ENCODE measurements at places on chromosomes 7 and 10. TPM values are rescaled to one million over a fixed set of nuclear protein-coding genes. Genes with fewer than 3 reads are reported as not detected.

The CYP2C18 gene
- not detected for total RNA-seq

The SORCS1 gene
- not detected for total RNA-seq

The C7orf33 gene
- not detected for total RNA-seq

The EGFR gene
- total RNA-seq = 3.5 TPM

The VENTX gene
- total RNA-seq = not detected

The RARRES2 gene
- total RNA-seq = not detected

The PLXDC2 gene
- total RNA-seq = 1.1 TPM

The GTF2IRD2 gene
- total RNA-seq = 7.5 TPM

The ANXA11 gene
- total RNA-seq = 135 TPM

The CHST15 gene
- total RNA-seq = 14.1 TPM

The SCIN gene
- 0.13 TPM for total RNA-seq

The KLF14 gene
- total RNA-seq = not detected

The PLEKHS1 gene
- not detected for total RNA-seq

The UPK3BL2 gene
- total RNA-seq = 0.67 TPM

The TPST1 gene
- 15.3 TPM for total RNA-seq

The GHRHR gene
- not detected for total RNA-seq

The RPEL1 gene
- total RNA-seq = not detected

The PTPRN2 gene
- total RNA-seq = 12.1 TPM

The PTPN12 gene
- 31.8 TPM for total RNA-seq

The CPSF4 gene
- 17.6 TPM for total RNA-seq

The C10orf88 gene
- 5.7 TPM for total RNA-seq

The JAKMIP3 gene
- total RNA-seq = not detected

The ADRA2A gene
- under 0.01 TPM for total RNA-seq

The THNSL1 gene
- total RNA-seq = 2.9 TPM

The FFAR4 gene
- total RNA-seq = not detected

The YAE1 gene
- total RNA-seq = 11.5 TPM

The NKX1-2 gene
- not detected for total RNA-seq

The SYCE1 gene
- total RNA-seq = 1.00 TPM

The CLDN3 gene
- total RNA-seq = 1.2 TPM

The CYP3A7 gene
- total RNA-seq = not detected

The ITIH5 gene
- total RNA-seq = 0.30 TPM

The AS3MT gene
- total RNA-seq = 1.1 TPM

The SFTPA1 gene
- not detected for total RNA-seq

The BLOC1S2 gene
- total RNA-seq = 77.6 TPM

The GLI3 gene
- total RNA-seq = 3.8 TPM

The SFTPA2 gene
- not detected for total RNA-seq
